ENCODE measurements at places on chromosomes 12 and 14. TPM values are rescaled to one million over a fixed set of nuclear protein-coding genes. Genes with fewer than 3 reads are reported as not detected.

The MORN3 gene
- total RNA-seq, result 8.5 TPM

The RASAL1 gene
- 0.89 TPM for total RNA-seq

The GZMH gene
- not detected for total RNA-seq

The TMEM229B gene
- 15.2 TPM for total RNA-seq

The RNASE1 gene
- total RNA-seq, result not detected

The SCFD1 gene
- 77.3 TPM for total RNA-seq

The KRT72 gene
- 0.60 TPM for total RNA-seq

The TMEM253 gene
- total RNA-seq, result 1.3 TPM

The GYS2 gene
- total RNA-seq, result 0.15 TPM

The IFNG-AS1 gene
- 0.29 TPM for total RNA-seq

The CYP27B1 gene
- total RNA-seq, result 1.7 TPM

The ADAMTS20 gene
- not detected for total RNA-seq

The BCAT1 gene
- total RNA-seq, result 1.6 TPM

The SNX6 gene
- total RNA-seq, result 87.2 TPM

The SAMD15 gene
- 0.32 TPM for total RNA-seq

The TAS2R30 gene
- total RNA-seq, result 6.6 TPM

The GMFB gene
- 42.5 TPM for total RNA-seq

The NPFF gene
- not detected for total RNA-seq

The BTBD6 gene
- 34.9 TPM for total RNA-seq

The FITM1 gene
- 1.9 TPM for total RNA-seq

The KRT79 gene
- total RNA-seq, result not detected

The FOXM1 gene
- 1.0 TPM for total RNA-seq

The CIDEB gene
- 16.8 TPM for total RNA-seq

The EFS gene
- not detected for total RNA-seq

The EIF2S3B gene
- 0.50 TPM for total RNA-seq

The SPATA7 gene
- total RNA-seq, result 5.5 TPM

The ADAM21 gene
- not detected for total RNA-seq

The IL26 gene
- 0.52 TPM for total RNA-seq

The SUOX gene
- total RNA-seq, result 1.5 TPM

The ASIC1 gene
- 1.1 TPM for total RNA-seq

The UBE3B gene
- total RNA-seq, result 26.9 TPM

The PTPN11 gene
- 53.5 TPM for total RNA-seq

The PTPRO gene
- total RNA-seq, result 1.1 TPM

The HHIPL1 gene
- total RNA-seq, result 0.12 TPM

The WASHC4 gene
- total RNA-seq, result 45.3 TPM

The HOXC5 gene
- total RNA-seq, result not detected

The LRRK2 gene
- total RNA-seq, result 1.1 TPM

The SERPINA10 gene
- not detected for total RNA-seq

The KRT85 gene
- not detected for total RNA-seq

The ESRRB gene
- total RNA-seq, result not detected

All from T-helper 17 cell (primary cell).